ENCODE measurements at places on chromosomes 12 and 14.

DNA sequence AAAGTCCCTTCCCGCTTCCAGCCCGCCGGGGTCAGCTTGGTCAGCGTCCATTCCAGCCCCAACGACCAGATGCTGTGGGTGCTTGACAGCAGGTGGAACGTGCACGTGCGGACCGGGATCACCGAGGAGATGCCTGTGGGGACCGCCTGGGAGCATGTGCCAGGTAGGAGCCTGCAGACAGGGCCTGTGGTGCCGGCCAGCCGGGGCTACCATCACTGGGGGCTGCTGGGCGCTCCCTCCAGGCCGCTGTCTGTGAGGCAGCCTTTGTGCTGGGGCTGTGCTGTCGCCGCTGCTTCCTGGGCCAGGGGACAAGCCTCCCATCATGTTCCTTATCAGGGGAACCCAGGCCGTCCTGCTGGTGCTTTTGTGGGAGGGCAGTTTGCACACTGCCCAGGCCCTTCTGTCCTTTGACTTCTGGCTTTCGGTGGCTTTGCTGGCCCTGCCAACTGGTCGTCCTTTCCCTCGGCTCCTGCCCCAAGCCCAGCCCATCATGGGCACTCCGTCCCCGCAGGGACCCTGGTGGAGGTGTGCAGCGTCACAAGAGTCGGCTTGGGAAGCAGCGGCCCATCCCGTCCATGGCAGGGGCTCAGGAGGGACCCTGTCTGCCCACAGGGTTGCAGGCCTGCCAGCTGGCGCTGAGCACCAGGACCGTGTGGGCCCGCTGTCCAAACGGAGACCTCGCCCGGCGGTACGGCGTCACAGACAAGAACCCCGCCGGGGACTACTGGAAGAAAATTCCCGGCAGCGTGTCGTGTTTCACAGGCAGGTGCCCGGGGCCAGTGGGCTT lies 12.4 kb downstream of the ANKRD9 start:
- no peak for DNase-seq

GRCh38 chr12:108612788-108613282 lies 15.0 kb upstream of the TMEM119 start:
- DNase-seq = no peak

GRCh38 chr12:10968765-10969456 lies 17.8 kb downstream of the TAS2R50 start:
- DNase-seq = no peak

GRCh38 chr14:95466506-95466905 lies 49.9 kb downstream of the SYNE3 start:
- DNase-seq = no peak
